Upper lobe of left lung (tissue), 6 donors: ENCODE measurements at places on chromosomes 13 and 19. TPM values are rescaled to one million over a fixed set of nuclear protein-coding genes. Genes with fewer than 3 reads are reported as not detected.

DNA sequence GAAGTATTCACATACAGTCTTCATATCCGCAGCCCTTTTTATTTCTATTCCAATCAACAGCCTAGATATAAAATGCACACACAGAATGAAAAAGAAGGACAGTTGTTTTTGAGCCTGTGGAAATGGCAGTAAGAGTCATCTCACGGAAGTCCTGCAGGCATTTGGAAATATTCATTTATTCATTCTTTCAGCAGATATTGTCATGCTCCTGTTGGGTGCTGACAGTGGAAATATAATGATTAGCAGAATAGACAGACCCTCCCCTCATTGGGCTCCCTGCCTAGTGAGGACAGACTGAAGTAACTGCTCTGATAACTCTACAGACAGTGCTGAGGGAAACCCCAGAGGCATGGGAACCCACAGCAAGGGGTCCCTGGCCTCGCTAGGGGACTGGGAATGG lies 392.3 kb downstream of the FOXO1 start:
- DNase-seq, result no peak

DNA sequence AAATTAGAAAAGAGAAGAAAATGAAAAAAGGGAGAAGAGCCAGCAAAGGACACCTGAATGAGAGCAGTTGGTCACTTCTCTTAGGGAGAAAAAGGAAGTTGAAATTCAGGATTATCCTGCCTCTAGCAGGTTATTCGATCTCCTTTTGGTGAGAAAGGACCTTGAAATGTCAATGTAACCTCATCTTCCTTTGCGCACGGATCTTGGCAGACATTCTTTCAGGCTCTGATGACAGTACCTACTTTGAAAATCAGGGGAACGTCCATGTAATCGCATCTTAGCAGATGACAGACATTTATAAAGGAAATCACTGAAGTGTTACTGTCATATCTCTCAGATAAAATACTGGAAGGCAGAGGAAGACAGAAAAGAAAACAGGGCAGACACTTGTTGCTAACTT lies 36.7 kb downstream of the FRY start:
- DNase-seq, result no peak

GRCh38 chr13:31929031-31929770 lies 102.4 kb upstream of the FRY start:
- no peak for DNase-seq

DNA sequence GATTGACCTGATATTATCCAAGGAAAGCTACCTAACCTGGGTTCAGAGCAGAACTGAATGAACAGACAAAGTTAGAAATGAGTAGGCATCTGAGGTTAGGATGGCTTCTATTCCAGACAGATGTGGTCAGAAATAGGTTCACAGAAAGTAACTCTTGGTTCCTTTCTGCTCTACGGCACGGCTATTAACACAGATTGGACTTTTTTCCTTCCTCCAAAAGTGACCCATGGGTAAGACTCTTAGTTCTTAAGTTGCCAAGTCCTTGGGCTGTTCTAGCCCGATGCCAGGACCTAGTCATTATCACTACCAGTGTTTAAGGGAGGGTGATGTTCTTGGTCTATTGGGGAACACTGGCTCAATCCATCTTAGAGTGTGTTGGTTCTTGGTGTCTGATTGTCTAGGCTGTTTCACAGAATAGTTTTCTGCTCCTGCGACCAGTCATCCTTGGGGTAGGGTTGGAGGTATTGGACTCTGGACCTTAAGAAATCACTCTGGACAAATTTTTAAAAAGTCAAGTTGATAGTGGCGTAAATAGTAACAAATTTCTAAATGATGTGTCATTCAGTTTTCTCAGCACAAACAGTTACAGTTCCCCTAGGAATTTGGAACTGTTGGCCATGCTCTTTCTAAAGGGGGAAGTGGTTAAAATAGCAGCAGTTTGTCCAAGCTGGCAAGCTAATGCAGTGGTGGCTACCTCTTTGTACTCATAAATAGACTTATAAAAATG lies 60.1 kb upstream of the MYCBP2 start:
- DNase-seq, result no peak

Gene OLFM2
- not detected for total RNA-seq

Gene CLIP3
- 9.4 TPM for total RNA-seq

DNA sequence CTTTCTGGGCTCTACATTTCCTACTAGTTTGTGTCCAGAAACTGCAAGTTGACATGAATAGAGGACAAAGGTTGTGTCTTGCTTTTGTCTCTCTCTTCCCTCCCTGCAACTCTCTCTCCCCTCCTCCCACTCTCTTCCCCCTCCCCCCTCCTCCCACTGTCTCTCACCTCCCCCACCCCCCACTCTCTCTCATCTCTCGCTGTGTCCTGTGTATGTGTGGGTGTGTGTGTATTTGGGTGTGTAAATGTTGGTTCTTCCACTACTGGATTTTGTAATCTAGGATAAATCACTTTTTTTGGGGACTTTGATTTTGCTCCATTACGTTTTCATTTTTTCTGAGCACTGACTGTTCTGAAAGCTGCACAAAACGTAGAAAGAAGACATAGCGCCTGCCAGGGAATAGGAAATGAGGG lies 48.4 kb downstream of the AKAP11 start:
- DNase-seq, result no peak

DNA sequence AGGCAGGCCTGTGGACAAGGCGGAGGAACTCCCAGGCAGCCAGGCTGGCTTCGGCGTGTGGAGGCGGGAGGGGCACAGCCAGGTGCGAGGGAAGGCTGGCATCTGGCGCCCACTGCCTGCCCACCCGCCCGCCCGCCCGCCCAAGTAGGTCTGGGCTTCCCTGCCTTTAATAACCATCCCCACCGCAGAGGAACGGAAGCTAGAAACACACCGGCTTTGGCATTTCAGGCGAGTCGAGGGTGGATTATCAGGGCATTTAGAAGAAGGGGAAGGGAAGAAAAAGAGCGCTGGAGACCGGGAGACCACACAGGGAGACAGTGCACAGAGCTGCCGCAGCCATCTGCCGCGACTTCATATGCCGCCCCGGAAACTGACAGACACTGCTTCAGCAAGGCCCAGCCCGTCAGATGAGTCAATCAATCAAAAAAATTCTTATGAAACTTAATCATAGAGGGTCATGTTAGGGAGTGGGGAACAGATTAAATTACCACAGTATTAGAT lies 199.7 kb downstream of the TSHZ3 start:
- peak; percentile 70 for DNase-seq

GRCh38 chr13:106867249-106867648 lies 299.3 kb upstream of the ARGLU1 start:
- no peak for DNase-seq

Gene TNFSF13B
- total RNA-seq, result 16.9 TPM

GRCh38 chr13:70835371-70835770 lies 727.1 kb upstream of the KLHL1 start:
- DNase-seq, result no peak

Gene ZNF816
- total RNA-seq, result 14.6 TPM

Gene DHPS
- 89.2 TPM for total RNA-seq

DNA sequence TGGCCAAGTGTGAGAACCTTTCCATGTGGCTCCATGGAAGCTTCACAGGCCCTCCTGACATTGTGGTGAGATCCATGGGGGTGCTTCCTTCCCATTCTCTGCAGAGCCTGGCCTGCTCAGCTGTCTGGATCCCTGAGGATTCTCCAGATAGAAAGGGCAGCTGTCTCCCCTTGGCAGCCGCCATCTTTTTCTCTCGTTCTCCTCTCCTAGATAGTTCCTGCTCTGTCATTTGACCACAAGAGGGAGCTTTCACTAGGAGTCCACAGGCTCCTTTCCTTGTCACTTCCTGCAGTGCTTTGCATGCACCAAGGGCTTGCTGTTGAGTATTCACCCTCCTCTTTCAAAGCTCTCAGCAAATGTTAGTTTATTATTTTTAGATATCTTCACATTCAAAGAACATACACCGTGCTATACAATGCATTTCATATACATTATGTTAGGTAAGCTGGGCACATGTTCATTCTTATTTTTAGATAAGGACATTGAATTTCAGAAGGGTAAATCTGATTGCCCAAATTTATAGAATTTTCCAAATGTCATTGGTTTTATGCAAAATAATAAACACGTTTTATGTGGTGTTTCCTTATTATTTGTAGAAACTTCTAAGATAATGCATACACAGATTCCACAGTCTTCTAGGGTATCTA lies 133.2 kb downstream of the FRY start:
- no peak for DNase-seq

DNA sequence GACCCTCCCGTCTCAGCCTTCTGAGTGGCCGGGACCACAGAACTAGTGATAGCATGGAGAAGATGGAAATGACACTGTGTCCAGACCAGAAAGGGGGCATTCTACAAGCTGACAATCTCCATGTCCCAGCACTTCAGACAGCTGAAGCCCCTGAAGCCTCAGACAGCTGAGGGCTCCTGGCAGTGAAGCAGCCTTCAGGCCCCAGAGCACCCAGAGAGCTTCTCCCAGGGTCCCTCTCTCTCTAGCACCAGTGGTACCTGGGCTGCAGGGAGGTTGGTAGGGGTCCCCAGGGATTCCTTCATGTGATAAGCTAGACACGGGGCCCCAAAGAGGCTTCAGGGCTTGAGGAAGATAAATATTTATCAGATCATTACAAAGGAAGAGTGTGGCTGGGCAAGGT lies 7.6 kb upstream of the POP4 start:
- DNase-seq, result no peak

GRCh38 chr13:31334547-31334946 lies 134.8 kb downstream of the B3GLCT start:
- DNase-seq, result no peak

DNA sequence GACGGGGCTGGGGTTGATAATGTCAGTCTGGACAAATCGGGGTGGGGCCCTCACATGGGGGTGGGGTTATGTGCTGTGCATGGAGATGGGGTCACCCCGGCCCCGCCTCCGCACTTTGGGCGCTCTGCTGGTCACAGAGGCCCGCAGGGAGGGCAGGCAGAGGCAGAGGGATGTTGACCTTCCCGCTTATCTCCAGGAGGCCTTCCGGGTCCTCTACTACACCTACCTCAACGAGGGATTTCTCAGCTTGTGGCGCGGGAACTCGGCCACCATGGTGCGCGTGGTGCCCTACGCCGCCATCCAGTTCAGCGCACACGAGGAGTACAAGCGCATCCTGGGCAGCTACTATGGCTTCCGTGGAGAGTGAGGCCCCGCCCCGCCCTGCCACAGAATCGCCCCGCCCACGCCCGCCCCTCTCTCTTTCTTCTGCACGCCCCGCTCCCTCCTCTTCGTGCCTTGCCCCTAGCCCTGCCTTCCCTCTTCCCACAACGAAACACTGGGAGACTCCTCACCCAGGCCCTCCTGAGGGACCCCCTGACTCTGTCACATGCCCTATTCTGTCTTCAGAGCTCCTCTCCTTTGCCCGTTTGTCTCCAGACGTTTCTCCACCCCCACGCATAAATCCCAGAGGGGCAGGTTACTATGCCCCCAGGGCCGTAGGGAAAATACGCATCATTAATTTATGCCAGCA lies 32.8 kb downstream of the TMEM161A start:
- peak; percentile 79 for DNase-seq

GRCh38 chr19:58399903-58400302 lies 4.4 kb downstream of the RNF225 start:
- DNase-seq, result no peak
